ENCODE measurements at places on chromosomes 12 and 14.

GRCh38 chr14:25518364-25518763 is 468.4 kb upstream of the STXBP6 start:
- no peak for DNase-seq

DNA sequence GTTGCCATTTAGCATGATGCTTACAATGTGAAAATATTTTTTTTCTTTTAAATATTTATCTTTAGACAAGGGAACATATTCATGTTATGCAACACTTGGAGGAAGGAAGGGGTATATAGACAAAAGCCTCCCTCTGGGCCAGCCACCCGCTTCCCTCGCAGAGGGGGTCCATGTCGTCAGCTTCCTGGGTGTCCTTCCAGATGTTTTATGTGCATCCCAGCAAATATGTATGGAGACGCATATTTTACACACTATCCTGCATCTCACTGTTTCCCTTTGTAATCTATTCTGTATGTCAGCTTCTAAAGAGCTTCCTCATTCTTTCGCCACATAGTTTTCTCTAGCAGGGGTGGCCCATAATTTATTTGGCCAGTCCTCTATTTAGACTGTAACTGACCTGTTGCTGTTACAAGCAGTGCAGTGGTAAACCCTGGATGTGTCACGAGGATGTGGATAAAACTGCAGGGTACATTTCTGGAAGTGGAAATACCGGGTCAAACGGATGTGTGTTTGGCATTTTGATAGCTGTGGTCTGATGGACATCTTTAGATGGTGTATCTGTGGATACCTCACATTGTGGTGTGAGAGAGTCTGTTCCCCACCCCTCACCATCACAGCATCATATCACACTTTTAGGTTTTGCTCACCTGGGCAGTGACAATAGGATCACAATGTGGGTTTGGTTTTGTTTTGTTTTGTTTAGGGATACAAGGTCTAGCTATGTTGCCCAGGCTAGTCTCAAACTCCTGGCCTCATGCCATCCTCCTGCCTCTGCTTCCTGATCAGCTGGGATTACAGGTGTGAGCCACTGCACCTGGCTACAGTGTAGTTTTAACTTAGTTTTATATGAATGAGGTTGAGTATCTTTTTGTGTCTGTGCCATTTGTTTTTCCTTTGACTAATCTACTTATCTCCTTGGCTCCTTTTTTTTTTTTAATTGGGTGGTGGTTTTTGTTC is 31.6 kb downstream of the FAM222A start:
- DNase-seq: peak; percentile 74

DNA sequence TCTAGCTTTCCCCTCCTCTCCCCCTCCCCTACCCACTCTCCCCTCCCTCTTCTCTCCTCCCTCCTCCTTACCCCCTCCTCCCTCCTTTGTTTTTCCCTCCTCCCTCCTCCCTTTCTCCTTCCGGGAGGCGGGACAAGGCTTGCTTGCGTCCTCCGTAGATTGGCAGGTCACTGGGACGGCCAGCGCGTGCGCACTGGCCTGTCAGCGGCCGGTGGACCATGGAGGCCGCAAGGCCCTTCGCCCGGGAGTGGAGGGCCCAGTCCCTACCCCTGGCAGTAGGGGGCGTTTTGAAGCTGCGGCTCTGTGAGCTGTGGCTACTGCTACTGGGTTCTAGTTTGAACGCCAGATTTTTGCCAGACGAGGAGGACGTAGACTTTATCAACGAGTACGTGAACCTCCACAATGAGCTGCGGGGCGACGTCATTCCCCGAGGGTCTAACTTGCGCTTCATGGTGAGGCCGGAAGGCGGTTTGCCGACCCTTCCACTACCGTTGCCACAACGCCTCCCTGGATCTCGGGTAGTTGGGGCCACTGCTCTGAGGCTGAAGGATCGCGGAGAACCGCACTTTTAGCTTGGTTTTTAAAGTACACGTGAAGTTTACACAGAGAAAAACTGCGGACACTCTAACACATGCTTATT is at the start of gene GLIPR1L2:
Gene GLIPR1L2, plus strand, starts transcription at position 191 of the 640 bp plus-strand sequence. Its CDS starts 28 bp downstream, at position 219.
- DNase-seq: peak; percentile 96

DNA sequence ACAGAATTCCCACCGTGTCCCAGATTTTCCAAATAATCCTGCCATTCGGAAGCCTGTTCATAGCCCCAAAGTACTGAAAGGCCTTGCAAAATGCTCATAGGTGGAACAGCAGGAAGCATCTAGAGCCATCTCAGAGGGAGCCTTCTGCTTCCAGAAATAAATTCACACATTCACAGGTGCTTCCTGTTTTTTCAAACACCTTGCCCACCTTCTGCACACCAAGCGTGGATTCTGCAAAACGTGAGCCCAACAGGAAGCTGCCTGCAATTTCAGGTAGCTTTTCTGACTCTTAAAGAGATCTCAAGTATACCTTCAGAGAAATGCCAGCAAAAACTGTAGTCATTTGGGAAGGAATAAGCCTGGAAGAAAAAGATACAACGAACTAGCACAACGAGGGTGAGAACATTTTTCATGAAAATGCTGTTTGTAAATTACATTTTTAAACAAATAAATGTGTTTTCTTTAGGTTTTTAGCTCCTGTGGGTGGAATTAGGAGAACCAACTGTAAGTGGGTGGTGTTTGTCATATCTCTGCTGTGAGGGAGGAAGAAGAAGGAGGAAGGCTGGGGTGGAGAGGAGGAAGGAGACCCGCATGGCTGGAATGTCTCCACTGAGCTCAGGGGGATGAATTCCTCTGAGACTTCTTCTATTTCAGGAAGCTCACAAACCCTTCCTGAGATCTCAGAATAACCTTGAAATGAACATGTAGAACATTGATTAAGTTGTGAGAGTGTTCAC is at the start of gene IFNG-AS1:
Gene IFNG-AS1, plus strand, starts transcription at position 264 of the 737 bp plus-strand sequence.
- peak; percentile 89 for DNase-seq

DNA sequence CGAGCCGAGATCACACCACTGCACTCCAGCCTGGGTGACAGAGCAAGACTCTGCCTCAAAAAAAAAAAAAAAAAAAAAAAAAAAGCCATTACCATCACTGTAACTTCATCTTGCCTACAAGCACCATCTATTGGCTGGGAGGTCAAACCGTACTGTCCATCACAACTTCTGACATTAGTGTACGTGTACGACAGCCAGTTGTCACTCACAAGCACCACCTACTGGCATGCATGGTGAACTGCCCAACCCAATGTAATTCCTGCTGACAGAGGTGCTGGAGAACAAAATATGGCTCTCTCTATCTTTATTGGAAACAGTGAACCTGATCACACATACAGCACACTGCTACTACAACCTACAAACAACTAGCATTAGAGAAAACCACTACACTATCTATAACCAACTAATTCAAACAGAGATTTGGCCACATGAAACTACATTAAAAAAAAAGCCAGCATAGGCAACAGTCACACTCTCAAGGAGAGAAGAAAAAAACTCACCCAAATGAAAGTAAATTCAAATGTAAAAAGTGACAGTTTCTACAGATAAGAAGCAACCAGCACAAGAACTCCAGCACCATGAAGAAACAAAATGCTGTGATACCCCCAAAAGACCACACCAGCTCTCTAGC is 82.3 kb downstream of the PUS7L start:
- DNase-seq: peak; percentile 11

DNA sequence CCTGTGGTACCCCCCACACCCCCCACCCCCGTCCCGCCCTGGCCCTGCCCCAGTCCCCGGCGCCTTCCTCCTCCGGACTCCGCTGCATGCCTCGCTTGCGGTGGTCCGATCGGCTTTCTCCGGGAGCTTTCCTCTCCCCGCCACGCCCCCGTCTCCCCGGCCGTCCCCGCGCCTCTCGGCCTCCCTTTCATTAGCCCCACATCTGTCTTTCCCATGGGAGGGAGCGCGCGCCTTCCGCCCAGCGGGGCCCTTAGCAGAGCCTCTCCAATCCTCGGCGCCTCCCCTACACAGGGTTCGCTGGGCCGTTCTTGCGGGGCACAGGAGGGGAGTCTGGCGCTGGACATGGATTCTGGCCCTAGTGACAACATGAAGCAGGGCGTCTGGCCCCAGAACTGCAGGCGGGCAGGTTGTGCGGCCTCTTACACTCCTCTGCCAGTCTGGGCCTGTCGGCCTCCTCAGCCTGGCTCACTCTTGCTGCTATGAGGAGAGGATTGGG is 1.5 kb upstream of the EFS start:
- DNase-seq: no peak

- DNase-seq: no peak
These were observed 154.0 kb downstream of the PAH start for GRCh38 chr12:102763061-102763460.

DNA sequence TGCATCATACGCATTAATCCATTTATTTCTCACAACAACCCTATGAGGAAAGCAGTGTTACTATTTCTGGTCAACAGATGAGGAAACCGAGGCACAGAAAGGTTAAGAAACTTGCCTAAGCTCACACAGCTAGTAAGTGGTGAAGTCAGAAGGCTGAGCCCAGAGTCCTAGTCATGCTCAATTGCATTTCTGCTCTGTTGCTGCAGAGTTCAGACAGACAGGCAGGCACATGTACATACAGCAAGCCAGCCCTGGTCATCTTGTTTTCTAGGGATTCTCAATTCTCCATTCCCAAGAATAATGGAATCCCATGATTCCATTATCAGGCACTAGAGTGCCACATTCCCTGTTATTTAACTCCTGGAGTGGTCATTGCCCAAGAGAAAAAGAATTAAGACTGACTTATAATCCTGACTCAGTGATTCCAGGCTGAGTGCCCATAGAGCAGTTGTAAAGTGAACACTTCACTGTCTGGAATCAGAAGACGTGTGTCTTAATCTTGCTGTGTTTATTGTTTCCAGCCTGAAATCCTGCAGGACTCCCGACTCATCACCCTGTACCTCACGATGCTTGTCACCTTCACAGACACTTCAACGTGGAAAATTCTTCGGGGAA is 10.7 kb downstream of the UBE3B start:
- no peak for DNase-seq

DNA sequence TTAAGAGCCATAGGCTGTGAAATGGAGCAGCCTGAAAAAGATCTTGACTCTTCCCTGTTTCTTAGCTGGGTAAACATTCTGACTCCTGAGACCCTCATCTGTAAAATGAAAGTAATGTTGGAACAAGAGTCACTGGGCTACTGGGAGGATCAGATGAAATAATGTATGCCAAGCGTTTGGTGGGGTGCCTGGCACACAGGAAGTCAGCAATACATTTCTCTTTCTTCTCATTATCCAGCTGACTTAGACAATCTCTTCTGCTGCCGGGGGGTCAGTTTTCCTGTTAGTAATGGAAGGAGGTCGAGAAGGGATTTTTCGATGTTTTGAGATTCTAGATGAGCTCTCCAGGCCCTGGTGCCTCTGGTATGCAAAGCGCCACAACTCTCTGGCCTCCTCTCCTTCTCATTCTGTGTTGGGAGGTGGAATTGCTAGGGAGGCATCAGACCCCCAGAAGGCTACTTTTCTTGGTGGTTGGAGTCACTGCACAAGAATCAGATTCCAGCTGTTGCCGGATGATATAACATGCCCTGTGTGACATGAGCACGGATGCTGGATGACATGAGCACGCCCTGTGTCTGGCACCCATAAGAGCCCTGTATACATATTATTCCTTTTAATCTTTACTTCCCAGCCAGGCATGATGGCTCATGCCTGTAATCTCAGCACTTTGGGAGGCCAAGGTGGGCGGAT is 4.3 kb downstream of the OASL start:
- DNase-seq: no peak

- no peak for DNase-seq
These were observed 151.5 kb upstream of the GSC start for GRCh38 chr14:94921456-94921855.

GRCh38 chr14:90842726-90843125 is 26.5 kb upstream of the TTC7B start:
- DNase-seq: no peak

GRCh38 chr14:37406095-37406494 is 189.0 kb downstream of the FOXA1 start:
- DNase-seq: no peak

DNA sequence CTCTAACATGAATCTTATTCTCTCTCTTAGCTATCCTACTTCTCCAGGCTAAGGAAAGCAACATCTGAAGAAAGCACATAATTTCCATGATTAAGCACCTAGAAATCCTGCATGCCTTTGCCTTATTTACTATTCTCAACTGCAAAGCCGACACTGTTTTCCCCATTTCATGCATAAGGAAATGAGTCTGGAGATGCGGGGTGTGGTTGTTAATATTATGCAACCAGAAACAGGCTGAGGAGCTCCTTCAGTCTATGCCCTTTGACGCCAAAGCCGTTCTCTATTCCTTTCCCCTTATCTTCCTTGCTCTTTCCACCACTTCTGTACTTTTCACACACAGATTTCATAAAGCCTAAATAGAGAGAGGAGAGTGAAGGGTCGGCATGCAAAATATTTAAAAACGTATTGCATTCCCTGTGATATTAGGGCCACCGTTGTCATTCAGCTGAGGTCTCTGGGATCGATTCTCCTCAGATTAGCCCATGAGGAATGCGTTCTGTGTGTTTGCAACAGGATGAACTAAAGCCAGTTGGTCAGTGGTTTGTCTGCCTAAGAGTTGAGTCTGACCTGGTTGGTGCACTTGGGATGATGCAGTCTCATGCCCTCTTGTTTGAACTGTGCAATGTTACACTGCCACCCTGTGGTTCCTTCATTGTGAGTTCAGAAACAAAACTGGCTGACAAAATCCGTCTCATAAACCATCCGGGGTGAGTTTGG is 53.1 kb upstream of the PLEKHG7 start:
- peak; percentile 64 for DNase-seq

DNA sequence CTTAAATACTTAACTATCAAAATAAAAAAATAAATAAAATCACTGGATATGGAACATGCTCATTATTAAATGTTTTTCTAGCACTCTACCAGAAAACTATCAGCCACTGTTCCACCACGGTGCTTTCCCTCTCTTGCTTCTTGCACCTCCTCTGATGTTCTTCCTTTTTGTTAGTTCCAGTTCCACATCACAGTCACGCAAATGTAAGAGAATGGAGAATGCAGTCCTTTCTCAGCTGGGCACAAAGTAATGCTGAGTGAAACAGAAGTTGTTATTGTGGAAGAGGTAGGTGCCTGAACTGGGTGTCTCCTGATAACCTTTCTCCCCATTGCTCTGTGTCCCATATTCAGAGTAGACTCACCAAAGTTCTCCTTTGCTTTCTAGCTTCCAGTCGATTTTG is 1116.9 kb upstream of the TMEM132C start:
- no peak for DNase-seq

GRCh38 chr12:67453191-67453590 is 184.0 kb downstream of the CAND1 start:
- no peak for DNase-seq

GRCh38 chr12:70645494-70646317 is 8.5 kb upstream of the PTPRB start:
- peak; percentile 26 for DNase-seq
